ENCODE measurements at places on chromosomes 1 and 21.

DNA sequence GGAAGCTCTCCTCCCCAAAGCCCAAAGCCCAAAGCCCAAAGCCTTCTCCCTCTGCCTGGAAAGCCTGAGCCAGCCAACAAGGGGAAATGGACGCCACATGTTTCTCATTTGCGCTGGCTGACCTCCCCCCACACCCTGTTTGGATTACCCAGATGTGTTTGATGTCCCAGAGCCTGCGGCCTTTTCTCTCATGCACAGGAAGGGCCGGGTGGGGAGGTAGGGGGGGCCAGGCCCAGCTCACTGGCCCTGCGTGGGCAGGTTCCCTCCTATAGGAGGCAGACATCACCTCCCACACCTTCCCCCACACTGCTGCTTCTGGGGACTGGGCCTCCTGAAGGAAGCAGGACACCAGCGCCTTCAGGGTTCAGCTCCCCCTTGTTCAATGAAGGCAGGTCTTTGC lies 116.3 kb downstream of the NAV1 start:
- no peak for DNase-seq

DNA sequence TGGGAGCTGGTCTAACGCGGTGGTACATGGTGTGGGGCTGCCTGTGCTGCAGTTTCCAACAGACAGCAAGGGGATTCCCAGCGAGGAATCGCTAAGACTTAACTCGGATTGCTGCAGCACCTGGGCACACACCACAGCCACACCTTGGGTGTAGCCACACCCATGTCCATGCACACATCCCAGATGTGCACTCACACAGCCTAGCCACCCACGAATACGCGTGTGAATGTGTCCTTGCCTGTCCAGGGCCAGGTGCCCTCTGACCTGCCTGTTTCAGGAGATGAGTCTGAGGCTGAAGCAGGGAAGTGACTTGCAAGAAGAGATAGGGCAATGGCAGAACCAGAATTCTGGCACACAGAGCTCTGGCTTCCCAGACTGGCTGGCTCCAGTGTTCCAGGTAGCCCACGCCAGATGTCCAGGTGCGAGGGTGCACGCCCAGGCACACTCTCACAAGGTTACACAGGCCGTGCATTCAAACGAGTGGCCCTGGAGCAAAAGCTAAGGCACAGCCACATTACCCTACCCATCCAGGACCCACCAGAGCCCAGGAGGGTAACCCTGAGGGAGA lies 272.7 kb downstream of the TRABD2B start:
- no peak for DNase-seq

- peak; percentile 88 for DNase-seq
Measured at GRCh38 chr1:183318433-183318832, 99.7 kb downstream of the NMNAT2 start.

GRCh38 chr21:27953340-27954045 lies 986.6 kb upstream of the ADAMTS5 start:
- DNase-seq, result no peak

DNA sequence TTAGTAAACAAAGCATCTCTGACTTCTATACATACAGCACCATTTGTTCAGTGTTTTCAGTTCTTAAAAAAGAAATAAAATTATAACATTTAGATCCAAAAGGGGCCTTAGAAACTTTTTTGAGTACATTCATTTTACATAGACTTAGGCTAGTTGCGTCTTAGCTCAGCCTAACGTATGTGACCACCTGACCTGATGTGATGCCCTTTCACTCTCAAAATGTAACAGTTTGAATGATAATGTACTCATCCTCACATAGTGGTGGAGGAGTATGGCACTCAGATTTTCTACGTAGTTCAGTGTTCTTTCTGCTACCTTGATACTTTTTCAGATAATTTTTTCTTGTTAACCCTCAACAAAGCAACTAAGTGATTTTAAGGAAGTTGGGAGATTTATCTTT lies 43.4 kb downstream of the RPRD2 start:
- DNase-seq, result no peak

DNA sequence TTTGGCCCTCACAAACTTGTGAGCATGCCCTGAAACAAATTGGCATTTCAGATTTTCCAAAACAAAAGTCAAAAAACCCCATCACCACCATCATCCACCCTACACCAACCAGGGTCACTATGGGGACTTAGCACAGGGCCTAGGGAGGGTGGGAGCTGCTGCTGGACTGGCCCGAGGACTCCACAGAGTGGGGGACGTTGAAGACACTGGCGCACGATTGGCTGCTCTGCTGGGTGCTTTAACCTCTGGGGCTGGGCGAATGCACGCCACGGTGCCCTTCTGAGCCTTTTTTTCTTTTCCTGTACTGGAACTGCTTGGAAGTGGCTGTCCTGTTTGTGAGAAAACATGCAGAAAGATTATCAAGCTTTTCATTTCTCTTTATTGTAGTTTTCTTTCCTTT lies 92.8 kb downstream of the CD247 start:
- no peak for DNase-seq

GRCh38 chr1:35506960-35507912 lies 50.0 kb downstream of the KIAA0319L start:
- DNase-seq, result no peak

DNA sequence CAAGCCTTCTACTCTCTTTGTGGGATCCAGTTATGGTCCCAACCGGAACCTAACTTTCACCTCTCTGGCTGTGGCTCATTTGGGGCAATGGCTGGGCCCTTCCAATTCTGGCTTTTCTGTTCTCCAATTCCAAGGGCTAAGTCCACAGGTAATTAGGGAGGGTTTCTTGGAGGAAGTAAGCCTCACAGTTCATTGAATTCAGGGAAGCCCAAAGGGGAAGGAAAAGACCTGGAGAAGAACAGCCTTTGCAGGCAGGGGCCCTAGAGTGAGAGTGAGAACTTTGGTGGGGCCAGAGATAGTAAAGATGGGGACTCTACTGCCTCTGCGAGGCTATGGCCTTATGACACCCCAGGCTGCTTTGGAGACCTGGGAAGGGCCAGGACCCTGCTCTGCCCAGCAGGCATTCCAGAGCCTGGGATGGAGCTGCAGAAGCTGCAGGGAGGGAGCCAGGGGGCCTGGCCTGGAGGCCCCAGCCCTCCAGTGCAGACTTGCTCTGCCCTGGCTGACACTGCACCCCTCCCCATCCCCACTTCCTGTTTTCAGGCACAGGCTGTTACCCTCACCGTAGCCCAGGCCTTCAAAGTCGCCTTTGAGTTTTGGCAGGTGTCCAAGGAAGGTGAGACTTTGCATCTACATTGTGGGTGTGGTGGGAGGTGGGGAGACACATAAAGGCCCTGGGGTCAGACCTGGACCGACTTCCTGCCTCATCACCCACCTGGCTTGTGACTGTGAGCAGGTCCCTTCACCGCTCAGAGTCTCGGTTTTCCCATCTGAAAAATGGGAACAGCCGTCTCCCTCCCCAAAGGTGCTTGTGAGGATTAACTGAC lies 18.9 kb downstream of the LDLRAP1 start:
- DNase-seq, result no peak

GRCh38 chr1:1318131-1318652 lies 6.3 kb downstream of the INTS11 start:
- peak; percentile 93 for DNase-seq

GRCh38 chr1:39105061-39105840 lies 79.1 kb downstream of the NDUFS5 start:
- no peak for DNase-seq

- DNase-seq, result no peak
Measured at GRCh38 chr1:52973841-52974240, 46.8 kb downstream of the SCP2 start.

DNA sequence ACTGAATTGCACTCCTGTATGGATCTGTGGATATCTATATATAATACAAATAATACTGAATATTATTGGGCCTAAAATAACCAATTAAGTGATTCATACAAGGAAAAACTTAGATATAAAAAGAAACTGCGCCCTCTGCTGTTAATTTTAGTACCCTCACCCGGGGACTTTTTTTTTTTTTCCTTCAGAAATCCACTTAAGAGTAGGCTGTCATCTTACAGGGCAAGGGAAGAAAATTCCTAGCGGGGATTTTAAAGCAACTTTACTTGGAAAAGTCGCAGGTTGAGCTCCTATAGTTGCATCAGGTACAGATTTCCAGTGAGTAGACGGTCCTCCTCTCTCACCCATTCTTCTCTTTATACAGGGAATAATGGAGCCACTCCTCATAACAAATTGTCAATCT lies 1.3 kb downstream of the NTNG1 start:
- DNase-seq, result peak; percentile 48

- DNase-seq, result no peak
Measured at GRCh38 chr1:26317612-26318337, at the start of gene CD52. Gene CD52 (plus strand): TSS chr1:26317958. CDS start chr1:26318018, 60 bp downstream.

- no peak for DNase-seq
Measured at GRCh38 chr1:86183810-86184209, 27.2 kb upstream of the COL24A1 start.

DNA sequence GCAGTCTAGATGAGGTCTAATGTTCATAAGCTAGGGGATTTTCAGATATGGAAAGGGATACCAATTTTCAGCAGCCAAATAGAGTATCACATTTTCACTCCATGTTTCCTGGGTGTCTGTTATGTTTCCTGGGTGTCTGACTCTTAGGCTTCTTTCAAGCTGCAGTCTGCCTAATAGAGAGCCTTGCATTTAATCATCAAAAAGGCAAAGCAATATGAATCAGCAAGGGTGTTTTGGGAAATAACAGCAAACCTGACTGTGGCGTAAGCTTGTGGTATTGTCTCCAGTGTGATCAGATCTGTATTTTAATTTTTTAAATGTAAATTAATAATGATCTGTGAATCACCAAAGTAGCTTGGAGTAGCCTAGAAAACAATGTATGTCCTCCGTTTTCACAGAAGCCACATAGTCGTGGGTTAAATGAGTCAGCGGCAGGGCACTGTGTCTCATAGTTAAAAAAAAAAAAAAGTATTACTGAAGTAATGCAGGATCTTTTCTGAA lies 10.4 kb downstream of the LGALS8 start:
- DNase-seq, result peak; percentile 50

- DNase-seq, result no peak
Measured at GRCh38 chr1:184771190-184771691, 16.6 kb upstream of the EDEM3 start.

DNA sequence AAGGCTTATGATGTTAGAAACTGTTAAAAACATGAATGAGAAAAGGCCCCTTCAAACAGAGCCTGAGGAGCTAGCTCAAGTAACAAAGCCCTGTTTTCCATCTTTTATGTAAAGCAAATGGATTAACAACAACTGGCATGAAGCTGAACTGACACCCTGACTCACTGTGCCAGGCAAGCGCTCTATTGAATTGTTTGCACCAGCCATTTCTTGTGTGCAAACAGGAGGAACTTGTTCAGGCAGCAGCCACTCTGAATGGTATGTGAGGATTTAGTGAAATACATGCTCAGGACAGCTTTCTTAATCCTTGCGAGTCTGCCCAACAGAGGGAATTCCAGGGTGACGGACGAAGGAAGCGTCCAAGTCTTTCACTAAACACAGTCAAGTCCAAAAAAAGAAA lies 291.1 kb upstream of the ADGRL2 start:
- no peak for DNase-seq

DNA sequence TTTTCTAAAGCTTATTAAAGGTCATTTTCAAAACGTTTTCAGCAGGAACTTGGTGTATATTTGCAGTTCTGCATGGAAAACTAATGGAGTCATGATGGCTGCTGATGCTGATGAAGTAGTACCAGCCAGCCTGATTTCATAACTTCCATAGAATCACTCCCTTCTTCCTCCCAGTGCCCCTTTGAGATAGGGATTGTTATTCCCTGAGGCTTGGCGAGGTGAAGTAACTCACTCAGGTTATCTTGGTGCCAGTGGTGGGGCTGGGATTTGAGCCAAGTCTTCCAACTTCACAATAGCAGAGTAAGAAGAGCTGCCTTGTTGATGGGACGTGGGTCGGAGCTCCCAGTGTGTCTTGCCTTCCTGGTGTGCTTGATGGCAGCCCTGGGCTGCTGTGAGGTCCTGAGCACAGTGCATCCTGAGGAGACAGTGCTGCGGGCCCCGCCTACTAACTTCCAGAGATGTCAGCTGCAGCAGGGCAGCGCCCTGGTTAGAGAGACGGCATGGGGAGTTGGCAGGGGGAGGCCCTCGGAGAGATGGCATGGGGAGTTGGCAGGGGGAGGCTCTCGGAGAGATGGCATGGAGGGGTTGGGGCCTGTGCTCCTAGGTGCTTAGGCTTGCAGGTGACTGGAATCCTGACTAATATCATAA lies 92.6 kb downstream of the PCBP3 start:
- DNase-seq, result no peak

GRCh38 chr1:189269011-189269410 lies 1208.7 kb downstream of the BRINP3 start:
- no peak for DNase-seq

GRCh38 chr21:42424914-42425541 lies 21.3 kb downstream of the UBASH3A start:
- no peak for DNase-seq

- no peak for DNase-seq
Measured at GRCh38 chr1:1066403-1067283, 7.5 kb downstream of the RNF223 start.

GRCh38 chr21:28922368-28922767 lies 70.3 kb downstream of the LTN1 start:
- DNase-seq, result no peak

- no peak for DNase-seq
Measured at GRCh38 chr1:32116531-32116930, 8.7 kb downstream of the KPNA6 start.

GRCh38 chr1:161364332-161364731 lies 3.3 kb downstream of the CFAP126 start:
- peak; percentile 36 for DNase-seq

Measured in stromal cell of bone marrow (primary cell).